Fibroblast of skin of right biceps (primary cell): ENCODE measurements at places on chromosomes 1 and 21.

GRCh38 chr1:77385551-77385950 is 103.7 kb downstream of the AK5 start:
- DNase-seq: peak; percentile 25

GRCh38 chr1:98403963-98404480 is 257.5 kb upstream of the SNX7 start:
- no peak for DNase-seq

- DNase-seq: no peak
These were observed 463.4 kb downstream of the PTPRC start for GRCh38 chr1:199102239-199102638.

GRCh38 chr1:210438928-210439841 is 110.5 kb downstream of the HHAT start:
- peak; percentile 100 for DNase-seq

- DNase-seq: no peak
These were observed 25.6 kb upstream of the PRDM2 start for GRCh38 chr1:13674377-13674776.

DNA sequence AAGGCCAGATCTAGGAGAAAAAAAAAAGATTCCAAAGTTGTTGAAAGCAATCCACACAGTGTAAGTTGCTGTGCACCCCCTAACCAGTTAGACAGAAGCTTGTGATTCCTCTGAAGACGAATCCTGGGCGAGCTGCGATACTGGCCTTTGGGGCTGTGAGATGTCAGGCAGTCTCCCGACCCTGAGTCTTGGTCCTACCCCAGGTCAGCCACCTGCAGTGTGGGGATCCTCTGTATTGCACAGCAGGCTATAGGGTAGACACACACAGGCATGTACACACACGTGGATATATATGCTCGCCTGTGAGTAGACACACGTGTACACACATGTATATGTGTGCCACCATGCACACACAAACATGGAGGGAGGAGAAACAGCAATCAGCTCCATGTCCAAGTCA is 12.9 kb downstream of the ACTRT2 start:
- no peak for DNase-seq

GRCh38 chr21:25031750-25032149 is 575.5 kb downstream of the MRPL39 start:
- no peak for DNase-seq

DNA sequence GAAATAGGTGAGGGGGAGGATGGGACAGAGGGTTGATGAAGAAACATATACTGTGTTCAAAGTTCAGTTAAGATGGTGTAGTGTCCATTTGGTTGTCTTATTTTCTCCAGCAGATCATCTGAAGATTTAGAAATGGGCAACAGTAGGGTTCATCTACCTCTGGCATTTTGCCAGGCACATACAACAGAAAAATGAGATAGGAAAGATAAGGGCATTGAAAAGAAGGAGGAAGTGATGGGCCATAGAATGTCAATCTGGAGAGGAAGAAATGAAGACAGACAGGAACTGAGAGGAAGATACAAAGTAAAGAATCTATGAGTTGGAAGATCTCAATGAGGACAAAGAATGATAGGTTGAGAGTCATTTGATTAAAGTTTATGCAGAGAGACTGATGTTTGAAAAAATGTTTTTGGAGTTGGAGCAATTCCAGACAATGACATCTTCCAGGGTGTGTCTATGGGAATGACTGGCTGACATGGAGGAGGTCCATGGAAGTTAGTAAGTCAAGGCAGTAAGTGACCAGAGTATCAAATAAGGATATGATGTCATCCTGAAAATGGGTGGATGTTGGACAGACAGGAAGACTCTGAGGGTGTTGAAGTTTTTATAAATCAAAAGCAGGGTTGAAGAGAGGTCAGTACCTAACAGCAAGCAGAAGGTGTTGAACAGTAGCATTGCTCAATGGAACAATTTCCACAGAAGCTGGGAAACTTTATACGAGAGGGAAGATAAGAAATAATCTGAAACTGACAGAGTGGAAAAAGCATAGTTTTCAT is 18.7 kb upstream of the CD55 start:
- no peak for DNase-seq

DNA sequence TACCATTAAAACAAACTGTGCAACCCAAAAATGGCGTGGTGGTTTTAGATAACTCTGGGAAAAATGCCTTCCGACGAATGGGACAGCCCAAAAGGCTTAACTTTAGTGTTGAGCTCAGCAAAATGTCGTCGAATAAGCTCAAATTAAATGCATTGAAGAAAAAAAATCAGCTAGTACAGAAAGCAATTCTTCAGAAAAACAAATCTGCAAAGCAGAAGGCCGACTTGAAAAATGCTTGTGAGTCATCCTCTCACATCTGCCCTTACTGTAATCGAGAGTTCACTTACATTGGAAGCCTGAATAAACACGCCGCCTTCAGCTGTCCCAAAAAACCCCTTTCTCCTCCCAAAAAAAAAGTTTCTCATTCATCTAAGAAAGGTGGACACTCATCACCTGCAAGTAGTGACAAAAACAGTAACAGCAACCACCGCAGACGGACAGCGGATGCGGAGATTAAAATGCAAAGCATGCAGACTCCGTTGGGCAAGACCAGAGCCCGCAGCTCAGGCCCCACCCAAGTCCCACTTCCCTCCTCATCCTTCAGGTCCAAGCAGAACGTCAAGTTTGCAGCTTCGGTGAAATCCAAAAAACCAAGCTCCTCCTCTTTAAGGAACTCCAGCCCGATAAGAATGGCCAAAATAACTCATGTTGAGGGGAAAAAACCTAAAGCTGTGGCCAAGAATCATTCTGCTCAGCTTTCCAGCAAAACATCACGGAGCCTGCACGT is 82.1 kb downstream of the PRDM2 start:
- peak; percentile 78 for DNase-seq

- no peak for DNase-seq
These were observed 22.3 kb upstream of the DHX9 start for GRCh38 chr1:182816863-182817262.

DNA sequence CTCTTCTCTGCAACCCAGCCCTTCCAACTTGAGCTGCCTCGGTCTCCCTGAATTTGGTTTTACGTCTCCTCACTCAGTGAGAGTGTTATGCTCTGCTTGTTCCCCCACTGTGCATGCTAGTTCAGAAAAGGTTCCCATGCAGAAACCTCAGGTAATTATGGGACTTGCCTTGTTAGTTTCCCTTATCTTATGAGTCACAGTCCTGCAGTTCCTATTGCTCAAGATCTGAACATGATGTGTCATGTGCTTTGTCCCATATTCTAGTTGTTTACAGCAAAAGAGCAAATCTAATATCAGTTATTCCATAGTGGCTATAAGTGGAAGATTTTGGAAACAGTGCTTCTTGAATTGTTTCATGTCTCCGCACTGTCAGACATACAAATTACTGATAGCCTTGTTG is 74.4 kb downstream of the DUSP10 start:
- peak; percentile 71 for DNase-seq

DNA sequence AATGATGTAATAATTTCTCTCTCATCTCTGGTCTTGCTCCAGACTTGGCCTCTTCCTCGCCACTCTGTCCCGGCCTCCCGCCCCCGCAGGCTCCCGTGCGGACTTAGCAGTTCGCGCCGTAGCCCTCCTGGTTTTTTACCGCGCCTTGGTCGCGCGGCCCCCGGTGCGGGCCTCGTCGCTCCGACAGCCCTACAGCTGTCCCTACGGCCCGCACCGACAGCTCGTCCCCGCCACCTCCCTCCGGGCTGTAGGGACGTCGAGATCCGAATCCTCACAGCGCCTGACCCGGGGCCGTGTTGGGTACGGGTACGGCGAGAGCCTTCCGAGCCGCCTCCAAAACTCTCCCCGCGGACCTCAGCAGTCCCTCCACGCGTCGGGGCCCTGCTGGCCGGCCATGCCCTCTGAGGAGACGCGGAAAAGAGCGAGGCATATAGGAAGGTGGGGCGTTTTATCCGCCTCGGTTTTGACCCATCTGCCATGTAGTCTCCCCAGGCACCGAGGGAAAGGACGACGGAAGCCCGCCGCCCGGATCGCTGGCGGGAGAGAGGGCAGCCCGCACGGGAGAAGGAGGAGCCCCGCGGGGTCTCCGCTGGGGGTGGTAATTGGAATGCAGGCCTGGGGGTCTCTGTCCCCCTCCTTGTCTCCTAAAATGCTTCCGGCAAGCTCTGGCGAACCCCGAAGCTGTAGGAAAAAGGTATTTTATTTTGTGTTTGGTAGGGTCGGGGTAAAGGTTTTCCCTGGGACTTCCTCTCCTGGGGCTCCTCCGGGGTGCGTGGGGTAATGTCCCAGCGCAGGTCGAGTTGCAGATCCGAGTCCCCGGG is 3.3 kb downstream of the LHX4 start:
- DNase-seq: no peak

DNA sequence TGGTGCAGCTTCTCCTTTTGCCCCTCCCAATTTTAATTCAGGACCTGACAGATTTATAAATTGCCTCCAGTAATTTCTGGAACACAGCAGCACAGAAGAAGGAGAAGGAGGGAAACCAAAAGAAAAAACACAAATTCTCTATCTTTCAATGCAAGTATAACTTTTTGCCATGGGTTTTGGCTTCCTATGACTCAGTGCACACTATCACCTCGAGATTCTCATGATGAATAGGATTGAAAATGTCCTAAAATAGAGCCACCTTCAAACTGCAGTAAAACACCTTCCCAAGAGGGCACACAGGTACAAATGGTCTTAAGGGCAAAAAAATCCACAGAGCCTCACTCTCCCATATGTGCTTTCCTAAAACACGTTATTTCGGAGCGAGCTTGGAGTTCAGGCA is 113.6 kb downstream of the HLCS start:
- DNase-seq: no peak

- DNase-seq: peak; percentile 57
These were observed 32.7 kb upstream of the WASF2 start for GRCh38 chr1:27522432-27523336.

DNA sequence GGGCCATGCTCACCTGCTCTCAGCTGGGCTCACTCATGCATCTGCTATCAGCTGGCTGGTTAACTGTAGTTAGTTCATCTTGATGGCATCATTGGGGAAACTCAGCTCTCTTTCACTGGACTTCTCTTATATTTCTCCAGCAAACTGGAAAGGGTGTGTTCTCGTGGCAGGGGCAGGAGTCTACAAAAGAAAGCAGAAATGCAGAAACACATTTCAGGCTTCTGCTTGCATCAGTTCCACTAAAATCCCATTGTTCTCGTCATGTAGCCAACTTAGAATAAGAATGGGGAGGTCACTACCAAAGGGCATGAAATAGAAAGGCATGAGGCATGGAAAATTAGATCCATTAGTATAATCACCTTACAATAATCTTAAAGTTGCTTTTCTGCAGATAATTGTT is 207.3 kb downstream of the NRIP1 start:
- DNase-seq: no peak

GRCh38 chr1:44985747-44986359 is 542 bp downstream of the EIF2B3 start:
- DNase-seq: no peak

GRCh38 chr1:68149110-68149798 is 83.1 kb downstream of the WLS start:
- no peak for DNase-seq

DNA sequence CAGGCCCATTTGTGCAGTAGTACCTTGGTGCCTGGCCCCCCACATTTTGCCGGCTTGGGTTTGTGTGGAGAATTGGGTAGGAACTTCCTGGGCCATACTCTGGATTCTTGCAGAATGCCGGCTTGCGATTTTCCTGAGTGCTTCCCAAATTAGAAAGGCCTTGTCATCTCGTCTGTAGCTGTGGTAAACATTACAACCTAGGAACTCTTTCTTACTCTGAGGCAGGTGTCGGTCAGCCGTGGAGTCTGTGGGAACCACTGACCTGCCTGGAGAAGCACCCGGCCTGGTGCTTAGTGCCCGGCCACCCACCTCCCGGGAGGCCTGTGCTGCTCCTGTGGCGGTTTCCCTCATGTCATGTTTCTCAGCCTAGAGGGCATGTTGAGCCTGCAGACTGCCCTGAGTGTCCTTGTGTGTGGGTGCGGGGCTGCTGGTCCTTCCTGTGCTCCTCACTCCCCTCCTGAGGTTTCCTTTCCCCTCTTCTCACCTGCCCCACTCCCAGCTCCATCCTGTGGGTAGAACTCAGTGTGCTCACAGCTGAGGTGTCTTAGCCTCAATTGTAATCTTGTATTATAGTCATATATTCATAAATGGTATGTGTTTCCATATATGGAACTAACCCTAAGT is 64.7 kb downstream of the S100B start:
- DNase-seq: no peak

DNA sequence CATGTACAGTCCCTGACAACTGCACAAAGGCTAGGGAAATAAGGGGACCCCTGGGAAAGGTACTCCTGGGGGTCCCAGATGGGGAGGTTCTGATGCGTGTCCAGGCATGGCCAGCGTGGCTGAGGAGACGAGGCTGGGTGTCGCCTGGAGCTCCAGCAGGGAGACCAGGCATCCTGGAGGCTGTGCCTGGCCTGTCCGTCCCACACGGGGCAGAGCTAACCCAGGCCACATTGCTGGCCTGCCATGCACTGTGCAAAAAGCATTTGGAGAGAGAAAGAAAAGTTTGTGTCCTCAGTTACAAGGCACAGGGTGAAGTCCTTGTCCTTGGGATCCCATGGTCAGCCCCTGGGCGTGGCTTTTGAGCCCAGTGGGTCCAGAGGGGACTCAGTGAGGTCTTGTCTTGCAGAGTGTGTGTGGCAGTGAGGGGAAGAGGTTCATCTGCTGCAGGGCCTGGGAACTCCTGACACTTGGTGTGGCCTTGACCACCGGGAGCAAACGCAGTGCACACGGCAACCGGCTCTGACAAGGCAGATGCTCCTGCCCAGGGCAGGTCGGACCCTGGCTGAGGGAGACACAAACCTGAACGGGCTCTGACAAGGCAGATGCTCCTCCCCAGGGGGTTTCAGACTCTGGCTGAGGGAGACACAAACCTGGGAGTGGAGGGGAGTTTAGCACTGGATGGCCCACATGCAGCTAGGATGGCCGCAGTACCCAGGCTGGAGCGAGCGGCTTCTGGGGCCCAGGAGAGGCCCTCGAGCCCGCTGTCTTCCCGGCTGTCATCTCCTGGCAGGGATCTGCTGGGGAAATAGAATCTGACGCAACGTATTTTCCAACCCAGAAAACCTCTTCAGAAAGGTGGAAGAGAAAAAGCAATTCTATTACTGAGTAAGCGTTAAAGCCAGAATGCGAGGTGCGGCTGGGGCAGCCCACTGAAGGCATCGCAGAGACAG is 37.3 kb upstream of the COL18A1 start:
- no peak for DNase-seq

DNA sequence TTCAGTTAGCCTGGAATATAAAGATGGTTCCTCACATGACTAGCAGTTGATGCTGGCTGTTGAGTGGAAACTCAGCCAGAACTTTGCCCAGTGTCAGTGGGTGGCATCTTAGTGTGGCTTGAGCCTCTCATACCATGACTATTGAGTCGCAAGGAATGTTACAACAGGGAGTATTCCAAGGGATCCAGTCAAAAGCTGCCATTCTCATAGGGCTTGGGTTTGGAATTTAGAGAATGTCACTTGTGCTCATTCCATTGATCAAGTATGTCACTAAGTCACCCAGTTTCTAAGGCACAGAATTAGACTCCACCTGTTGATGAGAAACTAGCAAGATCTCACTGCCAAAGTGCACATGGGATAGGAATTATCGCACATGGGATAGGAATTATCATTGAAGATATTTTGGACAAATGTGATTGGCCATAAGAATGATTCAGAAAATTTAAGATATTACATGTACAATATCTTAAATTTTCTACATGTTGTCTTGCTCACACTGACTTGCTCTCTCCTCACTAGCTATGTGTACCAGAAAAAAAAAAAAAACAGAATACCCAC is 1290.7 kb upstream of the ADGRL2 start:
- no peak for DNase-seq
